ENCODE measurements at places on chromosomes 13 and 19. TPM values are rescaled to one million over a fixed set of nuclear protein-coding genes. Genes with fewer than 3 reads are reported as not detected.

CYP4F2 gene
- total RNA-seq = not detected

C19orf85 gene
- total RNA-seq = not detected

MBD3L2 gene
- not detected for total RNA-seq

GRCh38 chr19:33624586-33624985 is 2.8 kb downstream of the CHST8 start:
- no peaks in the 10 kb centered on the region for H3K27me3 ChIP-seq
- no peaks in the 10 kb centered on the region for H3K36me3 ChIP-seq
- no peak for DNase-seq
- H3K4me3 ChIP-seq = no peak overlapping the region

DNA sequence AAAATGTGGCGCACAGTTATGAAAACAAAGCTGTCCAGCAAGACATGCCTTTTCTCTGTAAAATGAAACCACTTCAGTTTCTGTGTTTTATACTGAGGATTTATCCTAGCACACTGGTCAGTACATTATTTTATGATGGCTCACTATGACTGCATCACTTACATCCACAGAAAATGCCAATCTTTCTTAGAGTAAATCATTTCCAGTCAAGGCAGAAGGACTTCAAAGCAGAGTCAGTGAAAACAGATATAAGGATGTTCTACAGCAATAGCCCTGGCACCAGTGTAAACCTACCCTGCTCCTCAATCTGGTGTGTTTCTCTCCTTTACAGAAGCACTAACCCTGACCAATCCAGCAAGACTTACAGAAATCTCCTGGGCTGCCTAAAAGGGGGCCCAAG is 473.5 kb downstream of the GPC6 start:
- no peaks in the 10 kb centered on the region for H3K4me1 ChIP-seq
- no peak overlapping the region for H3K4me3 ChIP-seq
- H3K27me3 ChIP-seq = no peaks in the 10 kb centered on the region
- no peak for DNase-seq
- H3K27ac ChIP-seq = no peak overlapping the region

GRCh38 chr13:105920370-105920769 is 615.1 kb downstream of the EFNB2 start:
- H3K4me3 ChIP-seq = no peak overlapping the region
- no peaks in the 10 kb centered on the region for H3K4me1 ChIP-seq
- H3K27me3 ChIP-seq = no peaks in the 10 kb centered on the region

APOC4 gene
- total RNA-seq = not detected

DNA sequence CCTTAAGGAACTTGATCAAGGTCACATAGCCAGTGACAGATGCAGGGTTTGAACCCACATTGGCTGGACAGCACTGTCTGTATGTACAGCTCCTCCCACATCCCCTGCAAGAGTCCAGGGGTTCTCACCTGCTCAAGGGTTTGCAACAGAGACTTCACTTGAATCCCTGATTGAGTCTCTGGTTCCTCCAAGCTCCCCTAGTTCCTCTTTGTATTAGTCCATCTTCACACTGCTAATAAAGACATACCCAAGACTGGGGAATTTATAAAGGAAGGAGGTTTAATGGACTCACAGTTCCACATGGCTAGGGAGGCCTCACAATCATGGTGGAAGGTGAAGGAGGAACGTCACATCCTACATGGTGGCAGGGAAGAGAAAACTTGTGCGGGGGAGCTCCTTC is 72.8 kb upstream of the CLDN10 start:
- no peak overlapping the region for H3K27ac ChIP-seq
- H3K4me1 ChIP-seq = no peaks in the 10 kb centered on the region
- no peak for DNase-seq
- H3K27me3 ChIP-seq = no peaks in the 10 kb centered on the region
- H3K4me3 ChIP-seq = no peak overlapping the region
- no peaks in the 10 kb centered on the region for H3K36me3 ChIP-seq

ZNF790 gene
- 4.5 TPM for total RNA-seq

DNA sequence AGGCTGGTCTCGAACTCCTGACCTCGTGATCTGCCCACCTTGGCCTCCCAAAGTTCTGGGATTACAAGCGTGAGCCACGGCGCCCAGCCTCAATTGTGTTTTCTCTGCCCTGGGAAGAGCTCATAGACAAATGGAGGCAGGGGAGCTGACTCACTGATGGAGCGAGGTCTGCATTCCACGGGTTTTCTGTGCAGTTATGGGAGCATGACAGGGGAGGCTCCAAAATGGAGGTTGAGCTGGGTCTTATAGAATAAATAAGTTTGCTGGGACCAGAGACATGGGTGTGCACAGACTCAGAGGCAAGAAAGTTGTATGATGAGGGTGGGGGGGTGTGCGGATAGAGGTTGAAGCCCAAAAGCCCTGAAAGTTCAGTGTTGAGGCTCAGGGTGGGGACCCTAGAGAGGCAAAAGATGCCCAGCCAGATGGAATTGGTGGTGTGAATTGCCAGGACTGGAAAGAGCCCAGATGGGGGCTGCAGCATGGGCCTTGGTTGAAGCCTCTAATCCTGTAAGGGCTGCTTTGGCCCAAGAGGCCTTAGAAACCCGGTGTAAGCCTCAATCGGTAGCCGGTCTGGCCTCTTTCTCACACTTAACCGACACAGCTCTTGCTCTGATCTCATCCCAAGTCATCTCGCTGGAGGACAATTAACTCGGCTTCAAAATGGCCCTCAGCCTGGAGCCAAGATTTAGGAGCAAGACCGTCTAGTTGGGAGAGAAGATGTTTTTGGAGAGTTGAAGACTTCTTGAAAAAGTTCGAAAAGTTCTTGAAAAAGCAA is 1.9 kb downstream of the TPM4 start:
- H3K27ac ChIP-seq = peak overlapping the region; percentile 100
- no peaks in the 10 kb centered on the region for H3K27me3 ChIP-seq
- H3K4me3 ChIP-seq = peak overlapping the region; percentile 97
- peaks cover 4% of the 10 kb centered on the region for H3K36me3 ChIP-seq
- peaks cover 42% of the 10 kb centered on the region for H3K4me1 ChIP-seq

- DNase-seq = no peak
- no peak overlapping the region for H3K27ac ChIP-seq
- no peak overlapping the region for H3K4me3 ChIP-seq
- peaks cover 62% of the 10 kb centered on the region for H3K27me3 ChIP-seq
These were observed 2.0 kb downstream of the LMTK3 start for GRCh38 chr19:48509467-48510194.

- H3K4me1 ChIP-seq = no peaks in the 10 kb centered on the region
- no peak for DNase-seq
These were observed 750.2 kb upstream of the SLITRK5 start for GRCh38 chr13:86920961-86921360.

ZNF560 gene
- total RNA-seq = not detected

ERICH4 gene
- not detected for total RNA-seq

GRCh38 chr13:102807699-102808098 is 8.8 kb downstream of the BIVM start:
- H3K36me3 ChIP-seq = no peaks in the 10 kb centered on the region
- H3K27me3 ChIP-seq = no peaks in the 10 kb centered on the region
- no peak overlapping the region for H3K4me3 ChIP-seq
- no peak overlapping the region for H3K27ac ChIP-seq

PCDH8 gene
- 1.7 TPM for total RNA-seq

DNA sequence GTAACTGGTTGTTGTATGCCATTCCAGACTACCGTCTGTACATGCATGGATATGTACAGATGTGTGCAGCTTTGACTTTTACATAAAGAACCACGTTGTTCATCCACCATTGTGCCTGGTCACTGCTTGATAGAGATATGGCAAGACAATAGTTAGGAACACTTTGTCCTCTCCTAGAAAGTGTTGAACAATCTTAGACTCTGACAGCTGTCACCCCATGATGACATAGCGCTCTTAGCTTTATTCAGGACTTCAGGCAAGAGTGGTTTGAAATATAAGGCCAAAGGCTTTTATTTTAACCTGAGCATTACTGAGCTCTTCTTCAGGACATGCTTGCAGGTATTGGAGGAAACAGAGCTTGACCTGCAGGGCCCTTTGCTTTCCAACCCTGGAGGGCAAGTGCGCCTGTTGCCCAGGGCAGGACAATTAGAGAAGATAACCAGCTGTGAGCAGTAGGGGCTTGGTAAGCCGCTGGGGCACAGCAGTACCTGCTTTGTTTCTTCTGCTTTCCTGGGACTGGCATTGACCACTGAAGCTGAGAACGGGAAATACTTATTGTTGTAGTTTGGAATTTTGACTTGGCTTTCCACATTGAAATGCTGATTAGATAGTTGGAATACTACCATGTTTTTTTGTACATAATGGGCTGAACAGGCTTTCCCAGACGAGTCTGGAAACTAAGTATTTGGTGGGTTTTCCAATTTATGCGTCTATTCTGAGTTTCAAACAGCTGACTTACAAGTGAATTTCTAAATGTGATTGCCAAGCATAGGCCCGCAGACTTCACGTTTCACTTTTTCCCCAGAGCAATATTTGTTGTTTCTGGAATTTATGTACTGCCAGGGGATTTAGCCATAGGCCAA is 51.1 kb downstream of the GARRE1 start:
- peaks cover 1% of the 10 kb centered on the region for H3K4me1 ChIP-seq
- no peak overlapping the region for H3K4me3 ChIP-seq
- H3K27ac ChIP-seq = peak overlapping the region; percentile 38
- no peaks in the 10 kb centered on the region for H3K27me3 ChIP-seq

DNA sequence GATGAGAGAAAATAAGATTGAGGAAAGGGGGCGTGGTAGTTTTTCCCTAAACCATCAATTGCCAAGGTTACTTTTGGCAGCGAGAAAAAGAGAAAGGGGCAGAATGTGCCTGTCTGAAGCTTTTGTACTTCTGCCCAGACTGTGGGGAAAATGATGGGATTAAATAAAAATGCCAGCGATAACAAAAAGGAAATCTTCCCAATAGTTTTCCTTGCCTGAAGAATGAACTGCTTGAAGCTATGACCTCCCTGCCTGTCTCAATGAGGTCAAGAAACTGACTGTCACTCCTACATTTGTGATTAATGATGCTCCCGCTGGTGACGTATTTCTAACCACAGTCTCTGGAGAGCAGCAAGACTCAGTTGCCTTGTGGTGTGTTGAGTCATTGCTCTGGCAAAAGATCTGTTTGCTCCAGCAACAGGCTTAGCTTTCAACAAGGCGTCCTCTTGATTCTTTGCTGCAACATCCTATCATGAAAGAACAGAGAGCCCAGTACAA is 1051.5 kb downstream of the DIAPH3 start:
- H3K4me1 ChIP-seq = no peaks in the 10 kb centered on the region
- no peak overlapping the region for H3K4me3 ChIP-seq
- no peak for DNase-seq
- H3K27me3 ChIP-seq = no peaks in the 10 kb centered on the region
- peak overlapping the region; percentile 35 for H3K27ac ChIP-seq
- H3K36me3 ChIP-seq = no peaks in the 10 kb centered on the region

GARIN5A gene
- not detected for total RNA-seq

GRCh38 chr13:46355901-46356590 is 31.0 kb downstream of the RUBCNL start:
- H3K4me3 ChIP-seq = no peak overlapping the region

- H3K36me3 ChIP-seq = no peaks in the 10 kb centered on the region
- no peaks in the 10 kb centered on the region for H3K27me3 ChIP-seq
- H3K27ac ChIP-seq = no peak overlapping the region
- DNase-seq = peak; percentile 78
These were observed 3.0 kb downstream of the HPN start for GRCh38 chr19:35044317-35045117.

DZIP1 gene
- 31.2 TPM for total RNA-seq

DNA sequence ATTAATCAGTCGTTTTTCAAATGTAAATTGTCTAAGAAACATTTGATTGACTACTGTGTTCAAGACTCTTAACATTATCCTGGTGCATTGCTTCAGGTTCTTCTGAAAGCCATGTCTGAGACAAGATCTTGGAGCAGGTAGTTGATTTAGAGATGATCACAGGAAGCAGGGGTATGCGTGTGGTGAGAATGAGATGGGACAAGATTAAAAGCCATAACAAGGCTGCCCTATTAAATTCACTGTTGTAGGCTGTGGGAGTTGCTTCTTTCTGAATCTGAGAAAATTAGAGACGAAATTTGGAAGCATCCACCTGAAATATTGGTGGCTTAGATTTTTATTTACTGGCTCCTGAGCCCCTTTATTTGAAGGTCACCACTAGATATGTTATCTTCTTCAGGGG is 687.4 kb upstream of the SLITRK6 start:
- DNase-seq = no peak
- H3K36me3 ChIP-seq = no peaks in the 10 kb centered on the region
- H3K27ac ChIP-seq = no peak overlapping the region
- H3K4me1 ChIP-seq = no peaks in the 10 kb centered on the region
- no peaks in the 10 kb centered on the region for H3K27me3 ChIP-seq

KCNJ14 gene
- total RNA-seq = 0.44 TPM

- peak overlapping the region; percentile 92 for H3K27ac ChIP-seq
- peak; percentile 82 for DNase-seq
- peaks cover 67% of the 10 kb centered on the region for H3K4me1 ChIP-seq
- peaks cover 7% of the 10 kb centered on the region for H3K36me3 ChIP-seq
- H3K27me3 ChIP-seq = no peaks in the 10 kb centered on the region
- peak overlapping the region; percentile 42 for H3K4me3 ChIP-seq
These were observed 4.9 kb downstream of the ADAMTSL5 start for GRCh38 chr19:1507763-1508506.

- H3K36me3 ChIP-seq = no peaks in the 10 kb centered on the region
- H3K4me1 ChIP-seq = peaks cover 11% of the 10 kb centered on the region
- H3K27me3 ChIP-seq = no peaks in the 10 kb centered on the region
- H3K27ac ChIP-seq = peak overlapping the region; percentile 89
- peak overlapping the region; percentile 59 for H3K4me3 ChIP-seq
- peak; percentile 41 for DNase-seq
These were observed 5.8 kb upstream of the TLE2 start for GRCh38 chr19:3034656-3035541.

MFSD12 gene
- 56.7 TPM for total RNA-seq

DNA sequence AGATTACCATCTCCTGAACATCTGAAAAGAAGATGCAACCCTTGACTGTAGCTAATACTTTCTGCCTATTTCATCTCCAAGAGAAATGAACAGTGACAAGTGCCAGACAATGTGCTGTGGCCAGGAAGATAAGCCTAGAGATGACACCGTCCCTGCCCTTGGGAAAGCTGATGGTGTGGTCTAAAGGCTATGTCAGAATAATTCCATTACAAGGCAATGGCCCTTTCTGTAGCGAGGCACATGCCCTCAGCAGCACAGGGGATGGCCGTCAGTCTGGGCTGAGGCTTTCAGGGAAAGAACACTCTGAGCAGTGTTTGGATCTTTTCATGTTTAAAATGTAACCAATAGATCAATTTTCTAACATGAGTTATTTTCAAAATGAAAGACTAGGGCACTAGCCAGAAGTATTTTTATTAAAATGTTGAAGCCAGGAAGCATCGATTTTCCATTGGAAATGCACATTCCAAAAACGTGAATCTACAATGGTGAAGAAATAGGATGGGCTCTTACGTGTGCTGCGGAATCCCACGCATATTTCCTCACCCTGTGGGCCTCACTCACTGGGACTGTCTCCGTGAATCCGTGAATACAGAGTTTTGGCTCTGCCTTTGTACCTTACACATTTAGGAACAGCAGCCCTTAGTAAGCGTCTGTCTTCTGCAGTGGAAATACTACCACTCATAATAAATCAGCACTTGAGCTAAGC is 22.0 kb downstream of the COL4A1 start:
- H3K36me3 ChIP-seq = no peaks in the 10 kb centered on the region
- H3K27me3 ChIP-seq = no peaks in the 10 kb centered on the region
